ENCODE measurements at places on chromosomes 3 and 15.

DNA sequence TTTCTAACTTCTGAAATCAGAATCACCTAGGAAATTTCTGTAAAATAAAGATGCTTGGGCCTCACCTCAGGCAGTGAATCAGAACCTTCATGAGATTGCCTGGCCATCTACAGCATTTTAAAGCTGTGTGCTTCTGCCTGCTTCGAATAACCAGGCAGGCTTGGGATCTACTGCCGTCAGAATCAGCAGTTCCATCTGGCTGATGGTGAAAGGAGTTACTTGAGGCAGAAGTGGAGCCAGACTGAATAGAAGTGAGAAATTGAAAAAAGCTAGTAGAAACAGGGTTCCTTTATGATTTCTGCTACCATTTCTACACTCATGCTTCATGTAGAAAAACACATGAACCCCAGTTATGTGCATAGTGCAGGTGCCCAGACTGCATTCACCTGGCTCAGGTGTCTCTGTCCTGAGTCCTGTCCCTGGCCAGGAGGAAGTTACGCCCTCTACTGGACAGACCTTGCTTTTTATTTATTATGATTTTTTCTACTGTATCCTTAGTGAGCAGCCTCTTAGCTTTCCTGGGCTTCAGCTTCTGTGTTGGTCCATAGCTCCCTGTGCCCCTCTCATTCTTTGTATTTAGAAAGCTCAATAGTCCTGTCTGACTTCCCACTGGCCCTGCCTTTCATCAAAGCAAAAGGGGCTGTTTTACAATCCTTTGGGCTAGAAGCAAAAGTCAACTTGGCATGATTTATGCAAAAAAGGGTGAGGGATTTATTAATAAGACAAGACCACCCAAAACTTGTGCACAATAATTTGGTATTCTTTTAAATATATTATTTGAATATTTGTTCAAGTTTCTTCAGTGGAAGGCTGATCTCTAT is 200.8 kb upstream of the GOLGA6L4 start:
- no peak for DNase-seq

GRCh38 chr15:71716990-71717389 is 93.4 kb upstream of the NR2E3 start:
- DNase-seq, result no peak

GRCh38 chr3:67661089-67661488 is 6.7 kb upstream of the SUCLG2 start:
- no peak for DNase-seq

GRCh38 chr3:95586754-95587153 is 1227.6 kb upstream of the EPHA6 start:
- no peak for DNase-seq

DNA sequence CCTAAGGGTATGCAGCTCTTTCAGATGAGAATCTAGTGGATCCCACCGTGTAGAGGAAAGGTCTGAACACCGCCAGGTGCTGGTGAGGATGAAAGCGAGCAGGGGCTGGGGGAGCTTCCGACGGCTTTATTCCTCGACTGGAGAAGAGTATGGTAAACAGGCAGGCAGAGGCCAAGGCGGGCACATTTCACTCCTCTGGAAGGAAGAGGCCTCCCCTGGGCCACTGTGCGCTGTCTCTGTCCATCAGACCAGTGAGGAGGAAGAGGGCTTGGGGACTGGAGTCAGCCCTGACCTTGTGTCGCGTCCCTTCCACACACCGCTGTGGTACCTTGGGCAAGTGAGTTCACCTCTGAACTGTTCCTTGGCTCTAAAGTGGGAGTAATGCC is 4.2 kb downstream of the GHRL start:
- no peak for DNase-seq

DNA sequence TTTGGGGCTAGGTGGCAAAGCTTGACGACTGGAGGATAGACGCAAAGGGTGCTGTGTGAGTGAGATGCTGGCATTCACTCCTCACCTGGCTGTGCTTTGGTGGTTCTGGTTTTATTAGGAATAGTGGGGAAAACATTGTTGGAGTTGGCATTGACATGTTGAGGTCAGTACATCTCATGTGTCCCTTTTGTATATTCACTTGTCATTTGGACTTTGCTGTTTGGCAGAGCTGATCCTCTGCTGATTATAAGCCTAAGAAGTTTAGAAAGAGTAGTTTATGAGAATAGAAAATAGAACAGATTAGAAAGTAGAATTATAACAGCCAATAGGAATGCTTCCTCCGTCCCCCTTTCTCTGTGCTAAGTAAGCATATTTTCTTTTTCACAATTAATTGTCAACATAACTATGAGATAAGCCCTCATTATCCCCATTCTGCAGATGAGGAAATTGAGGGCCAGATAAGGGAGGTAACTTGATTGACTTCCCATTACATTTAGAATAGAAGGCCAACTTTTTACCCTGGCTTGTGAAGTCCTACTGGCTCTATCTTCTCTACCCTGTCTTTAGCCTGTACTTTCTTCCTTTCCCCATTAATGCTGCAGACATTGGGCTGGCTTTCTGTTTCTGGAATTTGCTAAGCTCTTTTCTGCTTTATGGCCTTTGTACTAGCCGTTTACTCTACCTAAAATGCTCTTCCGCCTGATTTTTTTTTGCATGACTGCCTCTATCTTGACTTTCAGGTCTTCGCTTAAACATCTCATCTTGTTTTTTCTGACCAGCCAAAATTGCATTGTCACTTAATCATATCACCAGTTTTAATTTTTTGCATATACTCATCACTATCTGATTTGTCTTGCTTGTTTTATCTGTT is 12.8 kb downstream of the ITPR1 start:
- no peak for DNase-seq

GRCh38 chr3:179168918-179169317 is 20.8 kb downstream of the PIK3CA start:
- no peak for DNase-seq

DNA sequence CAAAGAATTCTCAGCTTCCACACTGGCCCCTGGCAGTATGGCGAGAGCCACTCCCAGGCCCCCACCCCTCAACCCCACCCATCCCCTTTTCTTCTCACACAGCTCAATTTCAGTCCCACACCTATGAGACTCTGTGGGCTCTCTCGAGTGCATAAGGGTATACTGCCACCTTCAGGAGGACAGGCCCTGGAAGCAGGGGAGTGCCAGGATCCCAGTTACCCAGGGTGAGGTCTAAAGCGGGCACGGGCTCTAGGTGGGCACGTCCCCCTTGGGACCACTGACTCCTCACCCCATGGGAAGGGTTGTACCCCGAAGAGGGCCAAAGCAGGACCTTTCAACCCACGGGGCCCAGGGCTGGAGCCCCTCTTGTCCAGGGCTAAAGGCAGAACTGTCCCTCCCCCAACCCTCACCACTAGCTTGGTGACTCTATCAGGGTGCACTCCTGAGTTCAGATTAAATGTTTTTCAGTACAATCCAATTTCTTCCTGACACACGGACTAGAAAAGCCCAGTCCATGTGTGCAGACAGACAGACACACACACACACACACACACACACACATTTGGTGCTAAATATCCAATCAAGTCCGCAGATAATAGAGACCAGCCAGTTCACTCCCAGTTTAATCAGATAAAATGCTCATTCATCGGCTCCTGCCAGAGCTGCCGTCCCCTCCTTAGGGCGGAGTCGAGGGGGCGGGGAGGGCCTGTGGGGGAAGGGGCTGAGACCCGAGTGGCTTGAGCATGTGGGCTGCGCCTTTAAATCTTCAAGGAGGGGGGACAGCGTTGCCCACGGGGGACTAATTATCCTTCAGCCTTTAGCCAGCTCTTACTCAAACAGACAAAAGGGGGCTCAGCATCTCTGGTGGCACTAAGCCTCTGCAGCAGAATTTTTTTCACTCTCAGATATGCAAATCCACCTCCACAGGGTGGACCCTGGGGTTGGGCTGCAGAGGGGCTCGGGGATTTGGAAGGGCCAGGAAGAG is 59.3 kb downstream of the CYP11A1 start:
- DNase-seq, result peak; percentile 53

- no peak for DNase-seq
These were observed 29.0 kb downstream of the GYG1 start for GRCh38 chr3:149020196-149020838.

GRCh38 chr15:52172869-52173268 is 18.3 kb downstream of the GNB5 start:
- no peak for DNase-seq

- DNase-seq, result no peak
These were observed 13.7 kb downstream of the CD200 start for GRCh38 chr3:112346491-112347122.

- DNase-seq, result no peak
These were observed 3.6 kb downstream of the GNAT1 start for GRCh38 chr3:50194903-50195500.

DNA sequence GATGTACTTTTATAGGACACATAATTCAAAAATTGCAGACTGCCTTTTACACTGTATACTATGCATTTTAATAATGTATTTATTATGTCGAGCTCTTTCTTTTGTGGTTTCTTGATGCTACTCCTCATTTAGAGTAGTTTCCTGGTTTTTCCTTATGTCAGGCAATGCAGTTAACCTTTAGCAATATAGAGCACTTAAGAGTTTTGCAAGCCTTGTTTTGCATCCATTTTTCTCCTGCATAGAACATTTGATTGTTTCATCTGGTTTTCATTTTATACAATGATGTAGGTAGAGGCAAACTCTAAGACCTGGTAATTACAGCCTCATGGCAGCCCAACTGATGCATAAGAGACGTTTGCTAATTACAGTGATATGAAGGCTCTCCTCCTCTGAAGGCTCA is 86.3 kb downstream of the PDZRN3 start:
- DNase-seq, result no peak
